ENCODE measurements at places on chromosomes 11 and 22.

GRCh38 chr11:44437122-44437521 lies 127.2 kb upstream of the ALX4 start:
- no peak for DNase-seq

- peak; percentile 77 for DNase-seq
These were observed at the start of gene FAM89B for GRCh38 chr11:65572356-65573051. Gene FAM89B, plus strand, starts transcription at chr11:65572538. Its CDS starts 132 bp downstream, at chr11:65572670.

GRCh38 chr11:11125618-11126017 lies 227.4 kb downstream of the CSNK2A3 start:
- no peak for DNase-seq

GRCh38 chr11:33383075-33383919 lies 126.1 kb downstream of the HIPK3 start:
- DNase-seq: no peak

GRCh38 chr11:4890279-4890678 lies 8.6 kb downstream of the OR51T1 start:
- DNase-seq: no peak

DNA sequence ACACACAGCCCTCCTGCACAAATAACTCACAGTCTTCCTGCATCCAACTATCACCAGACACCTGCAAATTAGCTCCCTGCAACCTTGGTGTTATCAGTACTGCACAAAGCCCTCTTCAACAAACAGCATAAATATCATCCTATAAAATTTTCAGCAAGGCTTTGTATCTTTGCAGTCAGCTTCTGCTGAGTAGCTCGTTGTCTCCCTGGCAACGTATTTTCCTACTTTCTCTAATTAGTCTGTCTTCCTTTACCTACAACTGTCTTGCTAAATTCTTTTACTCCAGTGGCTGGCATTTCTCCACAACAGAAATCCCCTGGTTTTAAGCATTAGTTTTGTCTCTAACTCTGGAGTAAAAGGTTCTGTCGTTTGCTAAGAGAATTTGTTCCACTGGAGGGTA lies 3.9 kb downstream of the OR8D4 start:
- no peak for DNase-seq

DNA sequence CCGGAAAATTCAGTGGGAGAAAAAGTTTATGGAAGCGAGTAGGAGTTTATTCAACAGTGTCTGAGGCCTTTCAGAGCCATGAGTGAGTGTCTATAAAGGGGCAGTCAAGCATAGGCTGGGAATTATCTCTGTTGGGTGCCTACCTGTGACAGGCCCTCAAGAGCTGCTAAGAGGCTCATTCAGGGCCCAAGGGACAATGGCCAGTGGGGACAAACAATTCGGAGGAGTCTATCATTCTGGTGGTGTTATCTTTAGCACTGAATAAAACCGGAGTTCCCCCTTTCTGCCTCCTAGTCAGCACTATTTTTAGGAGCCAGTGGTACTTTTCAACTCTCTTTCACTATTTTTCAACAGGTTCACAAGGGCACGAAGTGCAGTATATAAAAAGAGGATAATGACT lies 89.5 kb upstream of the HTATIP2 start:
- no peak for DNase-seq

- no peak for DNase-seq
These were observed 90.4 kb upstream of the PARVA start for GRCh38 chr11:12287009-12287373.

DNA sequence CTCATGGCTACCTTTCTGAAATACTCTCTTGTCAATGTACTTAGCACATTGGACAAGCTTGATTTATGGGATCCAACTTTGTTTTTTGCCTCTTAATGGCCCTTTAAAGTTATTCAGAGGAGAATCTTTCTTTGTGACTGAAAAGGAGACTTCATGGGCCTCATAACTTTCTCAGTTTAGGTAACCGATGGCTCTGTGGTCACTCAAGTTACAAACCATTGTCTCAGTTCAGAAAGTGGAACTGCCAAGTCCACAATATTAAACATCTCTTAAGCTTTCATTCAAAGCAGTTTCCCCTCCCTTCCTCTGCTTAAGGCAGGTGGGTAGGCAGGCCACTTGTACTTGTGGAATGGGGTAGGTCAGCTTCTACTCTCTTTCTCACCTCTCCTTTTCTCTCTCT lies 12.3 kb upstream of the ARL14EP start:
- DNase-seq: no peak

- no peak for DNase-seq
These were observed 6.3 kb downstream of the KCNJ1 start for GRCh38 chr11:128860571-128861361.

DNA sequence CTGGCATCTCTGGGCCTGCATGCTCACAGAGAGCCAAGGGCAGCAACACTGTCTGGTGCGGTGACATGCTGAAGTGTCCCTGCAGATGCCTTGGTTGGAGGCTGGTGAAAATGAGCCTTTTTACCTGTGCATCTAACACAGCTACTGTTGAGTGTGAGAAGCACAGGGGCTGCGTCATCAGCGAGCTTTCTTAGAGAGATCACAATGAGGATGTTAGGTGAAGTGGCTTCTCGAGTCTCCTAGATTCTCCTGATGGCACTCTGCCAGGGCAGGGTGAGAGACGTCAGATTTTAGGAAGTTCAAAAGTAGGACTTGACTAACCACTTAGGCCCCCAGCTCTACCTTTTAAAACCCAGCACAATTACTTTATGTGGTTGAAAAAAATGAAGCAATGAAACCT lies 3.6 kb upstream of the SLC15A3 start:
- no peak for DNase-seq

DNA sequence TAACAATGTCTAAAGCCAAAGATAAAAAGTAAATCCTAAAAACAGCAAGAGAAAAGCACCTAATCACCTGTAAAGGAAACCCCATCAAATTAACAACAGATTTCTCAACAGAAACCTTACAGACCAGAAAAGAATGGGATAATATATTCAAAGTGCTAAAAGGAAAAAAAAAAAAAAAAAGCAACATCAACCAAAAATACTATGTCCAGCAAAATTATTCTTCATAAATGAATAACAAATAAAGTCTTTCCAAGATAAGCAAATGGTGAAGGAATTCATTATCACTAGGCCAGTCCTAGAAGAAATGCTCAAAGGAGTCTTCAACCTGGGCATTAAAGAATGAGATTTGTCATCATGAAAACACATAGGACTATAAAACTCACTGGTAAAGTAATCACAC lies 192.0 kb upstream of the UBASH3B start:
- DNase-seq: no peak

- DNase-seq: no peak
These were observed 36.3 kb downstream of the CSTPP1 start for GRCh38 chr11:46972821-46973220.

- DNase-seq: no peak
These were observed 133.0 kb downstream of the PLEKHA7 start for GRCh38 chr11:16881074-16881709.

GRCh38 chr11:11372461-11372860 lies 19.4 kb upstream of the CSNK2A3 start:
- DNase-seq: no peak

DNA sequence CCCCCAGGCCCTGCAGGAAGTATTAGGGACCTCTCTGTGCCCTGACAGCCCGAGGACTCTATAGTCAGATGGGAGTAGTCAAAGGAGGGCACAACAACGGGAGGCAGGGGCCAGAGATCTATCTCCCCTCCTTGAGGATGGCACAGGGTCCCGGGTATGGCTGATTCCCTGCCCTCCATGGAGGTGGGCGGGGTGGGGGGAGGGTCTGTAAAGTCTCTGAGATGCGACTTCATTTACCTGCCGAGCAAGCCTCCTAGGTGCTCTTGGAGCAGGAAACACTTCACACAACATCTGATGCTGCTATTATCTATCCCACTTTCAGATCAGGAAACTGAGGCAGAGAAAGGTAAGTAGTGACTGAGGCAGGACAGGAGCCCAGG lies 769 bp upstream of the CDC42EP1 start:
- no peak for DNase-seq

DNA sequence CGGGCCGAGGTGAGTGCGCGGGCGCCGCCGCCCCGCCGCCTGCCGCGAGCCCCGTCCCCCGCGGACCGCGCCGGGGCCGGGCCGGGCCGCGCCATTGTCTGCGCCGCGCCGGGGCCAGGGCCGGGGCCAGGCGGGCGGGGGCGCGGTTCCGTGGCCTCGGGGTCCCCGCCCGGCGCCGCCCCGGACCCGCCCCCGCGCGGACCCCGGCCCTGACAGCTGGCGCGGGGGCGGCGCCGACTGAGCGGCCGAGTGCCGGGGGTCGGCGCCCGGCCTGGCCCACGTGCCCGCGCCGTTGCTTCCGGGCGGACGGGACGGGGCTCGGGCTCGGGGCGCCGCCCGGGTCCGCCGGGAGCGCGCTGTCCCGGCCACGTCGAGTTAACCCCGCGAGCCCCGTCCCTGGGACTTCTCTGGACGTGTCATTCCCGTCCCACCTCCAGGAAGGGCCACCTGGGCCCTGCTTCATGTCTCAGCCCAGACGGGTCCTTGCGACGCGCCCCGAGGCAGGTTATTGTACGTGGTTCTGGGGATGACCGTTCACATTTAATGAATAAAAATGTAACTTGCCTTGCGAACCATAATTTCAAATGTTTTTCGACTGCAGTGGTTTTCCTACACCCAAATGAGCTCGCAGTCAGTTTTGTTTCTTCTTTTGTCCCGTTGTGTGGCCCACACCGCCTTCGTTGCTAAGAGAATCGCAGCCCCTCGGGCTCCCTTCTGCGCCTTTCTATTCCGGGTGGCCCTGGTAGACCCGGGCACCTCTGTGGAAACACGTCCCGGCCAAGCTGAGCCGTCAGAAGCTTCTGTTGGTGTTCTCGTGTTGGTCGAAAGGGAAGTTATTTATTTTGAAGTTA lies 562 bp downstream of the ZBED4 start:
- no peak for DNase-seq

DNA sequence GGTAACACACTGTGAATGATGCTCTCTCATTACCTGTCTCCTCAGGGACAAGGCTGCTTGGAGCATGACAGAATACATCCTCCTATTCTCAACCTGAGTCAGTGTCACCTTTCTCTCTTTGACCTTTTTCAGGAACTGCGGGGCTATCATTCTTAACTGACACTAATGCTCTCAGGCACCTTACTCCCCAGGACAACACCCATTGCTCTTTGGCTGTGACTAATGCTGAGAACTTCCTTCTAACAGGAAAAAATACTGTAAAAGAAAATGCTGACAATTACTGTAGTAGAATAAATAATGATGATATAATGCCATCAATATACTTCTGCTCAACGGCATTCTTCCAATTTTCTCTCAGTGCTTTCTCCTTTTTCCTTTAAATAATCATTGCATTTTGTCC lies 2082.7 kb upstream of the RAG2 start:
- no peak for DNase-seq

DNA sequence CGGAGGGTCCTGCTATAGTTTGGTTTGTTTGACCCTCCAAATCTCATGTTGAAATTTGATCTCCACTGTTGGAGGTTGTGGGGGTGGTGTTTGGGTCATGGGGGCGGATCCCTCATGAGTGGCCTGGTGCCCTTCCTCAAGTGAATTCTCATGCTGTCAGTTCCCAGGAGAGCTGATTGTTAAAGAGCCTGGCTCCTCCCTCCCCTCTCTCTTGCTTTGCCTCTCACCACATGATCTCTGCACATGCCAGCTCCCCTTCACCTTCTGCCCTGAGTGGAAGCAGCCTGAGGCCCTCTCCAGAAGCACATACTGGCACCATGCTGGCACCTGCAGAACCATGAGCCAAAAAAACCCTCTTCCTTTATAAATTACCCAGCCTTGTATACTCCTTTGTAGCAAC lies 7.1 kb downstream of the TSPAN18 start:
- no peak for DNase-seq

DNA sequence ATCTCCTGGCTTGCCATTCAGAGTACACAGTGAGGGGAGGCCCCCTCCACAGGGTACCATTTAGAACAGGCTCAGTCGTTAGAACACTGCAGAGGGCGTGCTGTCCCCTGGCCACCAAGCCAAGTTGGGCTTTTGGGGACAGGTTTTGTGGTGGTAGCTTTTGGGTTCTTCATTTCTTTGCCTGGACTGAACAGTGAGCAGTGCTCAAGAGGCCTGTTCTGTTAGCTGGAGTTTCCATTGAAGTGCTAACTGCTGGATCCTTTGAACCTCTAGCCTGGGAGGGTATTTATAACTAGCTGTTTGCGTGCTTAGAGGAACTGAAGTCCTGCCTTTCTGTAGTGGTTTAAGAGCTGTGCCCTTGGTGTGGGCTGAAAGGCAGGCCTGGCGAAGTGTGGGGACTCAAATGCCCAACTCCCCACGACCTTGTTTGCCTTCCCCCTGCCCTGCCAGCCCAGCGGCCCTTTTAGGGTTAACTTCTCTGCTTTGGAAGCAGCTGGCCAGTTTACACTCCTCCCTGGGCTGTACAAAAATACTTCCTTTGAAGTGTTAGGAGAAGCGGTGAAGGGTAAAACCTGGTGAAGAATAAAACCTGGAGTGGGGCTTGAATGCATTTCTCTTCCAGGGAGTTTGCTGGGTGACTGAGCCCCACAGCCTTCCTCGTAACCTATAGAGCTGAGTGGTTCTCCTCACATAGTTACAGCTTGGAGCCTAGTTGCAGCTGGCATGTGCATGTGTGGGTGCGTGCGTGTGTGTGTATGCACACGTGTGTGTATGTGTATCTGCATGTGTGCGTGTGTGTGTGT lies 34.6 kb downstream of the ZNRF3 start:
- DNase-seq: no peak

- no peak for DNase-seq
These were observed 93.5 kb downstream of the COMMD9 start for GRCh38 chr11:36195496-36196354.

DNA sequence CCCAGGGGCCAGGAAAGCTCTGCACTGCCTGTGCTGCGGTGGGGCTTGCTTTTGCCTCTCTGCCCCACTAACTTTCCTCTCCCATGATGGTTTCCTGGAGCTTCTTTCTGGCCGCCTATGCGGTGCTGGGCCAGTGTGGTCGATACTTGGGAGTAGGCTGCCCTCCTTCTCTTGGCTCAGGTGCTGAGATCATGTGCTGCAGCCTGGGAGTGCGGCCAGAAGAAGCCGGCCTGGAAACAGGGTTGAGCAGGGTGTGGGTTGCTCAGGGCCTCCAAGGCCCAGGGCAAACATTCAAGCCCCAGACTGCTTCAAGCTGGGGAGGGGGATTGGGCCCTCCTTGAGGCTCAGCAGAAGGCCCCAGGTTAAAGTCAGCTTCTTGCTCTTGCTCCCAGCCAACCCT lies 125.0 kb downstream of the NTM start:
- no peak for DNase-seq

DNA sequence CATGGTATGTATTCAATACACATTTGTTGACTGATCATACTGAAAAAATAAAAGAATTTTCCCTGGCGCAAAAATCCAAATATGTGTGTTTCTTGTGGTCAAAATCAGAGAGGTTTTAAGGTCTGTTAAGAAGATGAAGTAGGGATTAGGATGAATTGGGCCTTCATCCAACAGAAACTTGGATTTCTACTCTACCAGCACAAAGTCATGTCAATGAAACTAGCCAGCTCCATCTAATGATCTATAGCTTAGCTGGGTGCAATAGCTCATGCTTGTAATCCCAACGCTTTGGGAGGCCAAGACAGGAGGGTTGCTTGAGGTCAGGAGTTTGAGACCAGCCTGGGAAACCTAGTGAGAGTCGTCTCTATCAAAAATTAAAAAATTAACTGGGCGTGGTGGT lies 65.5 kb downstream of the USP35 start:
- DNase-seq: no peak

- DNase-seq: no peak
These were observed 491.5 kb upstream of the LUZP2 start for GRCh38 chr11:24005202-24005876.

Measured in stimulated activated CD4-positive, alpha-beta T cell treated with anti-CD3 and anti-CD28 coated beads, Interleukin-1b, Interleukin-23, amount 100 ng/mL, for 1 hour (primary cell).